Stimulated activated CD4-positive, alpha-beta T cell treated with anti-CD3 and anti-CD28 coated beads, TNF-alpha, amount 100 ng/mL, for 4 hours (primary cell): ENCODE measurements at places on chromosomes 12 and 14.

DNA sequence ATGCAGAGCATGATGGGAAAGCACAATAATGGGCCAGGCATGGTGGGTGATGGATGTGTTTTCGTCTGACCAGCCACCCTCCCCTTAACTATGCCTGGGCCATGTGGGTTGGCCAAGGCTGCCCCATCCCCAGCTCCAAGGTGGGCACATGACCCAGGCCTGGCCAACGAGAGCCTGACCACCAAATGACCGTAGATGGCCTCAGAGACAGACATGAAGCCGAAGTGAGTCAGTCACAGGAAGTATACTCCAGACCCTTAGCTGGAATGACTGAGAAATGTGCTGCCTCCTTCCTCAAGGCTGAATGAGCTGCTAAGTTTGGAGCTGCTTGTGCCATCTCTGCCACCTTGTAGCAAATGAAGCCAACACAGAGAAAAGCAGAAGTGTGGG lies 233.6 kb downstream of the BCL11B start:
- DNase-seq = no peak

DNA sequence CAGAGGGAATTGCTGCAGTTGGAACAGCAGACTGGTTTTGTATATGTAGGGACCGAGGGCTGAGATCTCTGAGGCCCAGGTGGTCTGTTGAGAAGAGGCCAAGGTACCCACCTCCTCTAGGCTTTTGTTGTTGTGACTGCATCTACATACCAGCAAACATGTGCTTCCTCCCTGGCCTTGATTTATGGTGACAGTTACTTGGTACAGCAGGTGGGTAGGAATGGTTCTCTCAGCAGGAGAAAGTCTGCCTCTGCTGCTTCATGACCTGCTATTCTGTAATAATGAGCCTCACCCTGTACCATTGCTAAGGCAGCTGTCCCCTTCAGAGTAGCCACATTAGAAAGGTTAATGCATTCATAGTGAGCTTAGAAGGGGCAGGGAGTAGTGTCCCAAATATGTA lies 196.7 kb upstream of the PELI2 start:
- no peak for DNase-seq

DNA sequence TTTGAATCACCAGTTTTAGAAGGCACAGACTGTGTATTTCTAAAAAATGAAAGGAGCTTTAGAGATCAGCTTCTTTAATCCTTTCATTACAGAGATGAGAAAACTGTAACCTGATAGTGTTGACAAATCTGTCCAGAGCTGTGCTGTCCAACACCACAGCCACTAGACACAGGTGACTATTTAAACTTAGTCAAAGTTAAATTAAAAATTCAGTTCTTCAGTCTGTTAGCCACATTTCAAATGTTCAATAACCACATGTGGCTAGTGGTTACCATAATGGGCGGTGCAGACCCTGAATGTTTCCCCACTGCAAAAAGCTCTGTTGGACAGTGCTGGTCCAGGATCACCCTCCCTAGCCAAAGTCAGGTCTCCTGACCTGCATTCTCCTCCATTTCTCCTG lies 21.6 kb downstream of the DAD1 start:
- no peak for DNase-seq

GRCh38 chr12:1517007-1517406 lies 77.4 kb downstream of the FBXL14 start:
- DNase-seq = no peak

DNA sequence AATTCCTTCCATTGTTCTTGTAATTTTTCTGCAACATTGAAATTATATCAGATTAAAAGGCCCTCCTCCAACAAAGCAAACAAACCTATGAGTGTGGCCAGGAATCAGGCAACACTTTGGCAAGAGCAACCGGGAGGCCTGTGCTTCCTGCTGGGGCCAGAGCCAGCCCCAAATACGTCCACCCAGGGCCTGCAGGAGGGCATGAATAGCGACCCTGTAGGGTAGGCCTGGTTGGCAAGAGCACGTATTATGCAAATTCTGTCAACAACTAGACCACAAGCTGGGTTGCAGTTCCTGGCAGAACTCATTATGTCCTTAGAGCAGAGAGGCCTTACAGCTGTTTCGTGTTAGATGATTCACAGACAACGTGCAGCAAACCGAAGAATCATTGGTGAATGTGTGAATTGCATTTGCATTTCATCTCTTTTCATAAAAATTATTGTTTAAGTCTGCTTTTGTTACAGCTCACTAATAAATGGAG lies 26.9 kb upstream of the LGALS3 start:
- no peak for DNase-seq

DNA sequence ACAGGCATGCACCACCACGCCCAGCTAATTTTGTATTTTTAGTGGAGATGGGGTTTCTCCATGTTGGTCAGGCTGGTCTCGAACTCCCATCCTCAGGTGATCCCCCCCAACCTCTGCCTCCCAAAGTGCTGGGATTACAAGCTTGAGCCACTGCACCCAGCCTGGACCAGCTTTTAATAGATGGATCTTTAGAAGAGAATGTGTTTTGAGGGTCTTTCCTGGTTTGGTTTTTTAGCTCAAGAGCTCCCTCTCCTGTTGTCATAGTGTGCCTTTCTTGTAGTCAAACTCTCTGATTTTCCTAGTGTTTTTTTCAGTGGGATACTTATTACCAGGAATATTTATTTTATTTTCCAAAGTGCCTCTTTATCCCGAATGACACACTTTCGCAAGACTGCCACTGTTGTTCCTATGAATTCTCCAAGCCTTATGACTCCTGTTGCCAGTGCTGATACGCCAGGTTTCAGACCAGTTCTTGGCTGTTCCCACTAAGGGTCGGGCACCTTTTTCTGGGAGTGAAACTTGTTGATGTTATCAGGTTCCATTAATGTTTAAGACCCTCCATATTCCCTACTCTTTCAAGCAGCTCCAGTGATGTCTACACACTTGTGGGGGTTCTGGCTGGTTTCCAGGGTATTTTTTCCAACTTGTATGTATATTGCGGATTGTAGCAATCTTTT lies 31.5 kb upstream of the LIMA1 start:
- no peak for DNase-seq

DNA sequence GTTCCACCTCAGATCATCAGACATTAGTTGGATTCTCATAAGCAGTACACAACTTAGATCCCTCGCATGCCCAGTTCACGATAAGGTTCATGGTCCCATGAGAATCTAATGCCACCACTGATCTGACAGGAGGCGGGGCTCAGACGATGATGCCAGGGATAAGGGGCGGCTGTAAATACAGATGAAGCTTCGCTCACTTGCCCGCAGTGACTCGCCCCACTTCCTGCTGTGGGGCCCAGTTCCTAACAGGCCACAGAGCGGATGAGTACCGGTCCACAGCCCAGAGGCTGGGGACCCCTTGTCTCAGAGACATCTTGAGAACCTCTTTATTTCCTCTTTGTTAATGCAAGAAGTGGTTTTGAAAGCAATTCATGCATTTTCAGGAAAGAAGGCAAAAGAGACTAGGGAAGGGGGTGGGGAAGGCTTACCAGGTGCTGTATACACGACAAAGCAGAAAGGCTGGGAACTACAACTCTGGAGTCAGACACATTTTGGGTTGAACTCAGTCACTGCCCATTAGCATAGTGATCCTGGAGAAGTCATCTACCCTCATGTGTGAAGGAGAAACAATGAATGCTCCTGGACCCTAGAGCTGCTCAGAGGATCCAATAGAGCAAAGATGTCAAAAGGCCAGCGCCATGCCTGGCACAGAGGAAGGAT lies 68.7 kb downstream of the EID3 start:
- DNase-seq = no peak

DNA sequence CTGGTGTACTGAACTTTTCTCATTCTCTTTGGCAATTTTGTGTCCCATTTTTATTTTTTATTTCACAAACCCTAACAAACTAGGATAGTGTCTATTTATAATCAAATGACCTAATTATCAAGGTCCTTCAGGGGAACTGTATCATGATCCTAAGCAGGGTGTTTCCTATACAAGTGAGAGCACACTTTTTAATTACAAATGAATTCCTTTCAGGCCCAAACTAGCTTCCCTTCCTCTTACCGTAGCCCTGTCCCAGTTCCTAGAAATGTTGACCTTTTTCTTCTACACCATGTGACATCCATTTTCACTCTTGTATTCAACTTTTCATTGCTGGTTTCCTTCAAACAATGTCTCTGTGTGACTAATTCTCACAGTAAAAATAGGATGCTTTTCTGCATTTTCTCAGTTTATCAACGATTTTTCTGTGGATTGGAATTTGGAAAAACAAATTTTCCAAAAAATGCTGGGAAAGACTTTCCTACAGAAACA lies 411.4 kb downstream of the CCDC91 start:
- no peak for DNase-seq

- DNase-seq = no peak
These were observed 138.8 kb downstream of the CALM1 start for GRCh38 chr14:90535556-90536090.

- no peak for DNase-seq
These were observed 65.7 kb downstream of the STAB2 start for GRCh38 chr12:103652808-103653207.

- DNase-seq = no peak
These were observed 35.8 kb downstream of the IL31 start for GRCh38 chr12:122138181-122138580.

DNA sequence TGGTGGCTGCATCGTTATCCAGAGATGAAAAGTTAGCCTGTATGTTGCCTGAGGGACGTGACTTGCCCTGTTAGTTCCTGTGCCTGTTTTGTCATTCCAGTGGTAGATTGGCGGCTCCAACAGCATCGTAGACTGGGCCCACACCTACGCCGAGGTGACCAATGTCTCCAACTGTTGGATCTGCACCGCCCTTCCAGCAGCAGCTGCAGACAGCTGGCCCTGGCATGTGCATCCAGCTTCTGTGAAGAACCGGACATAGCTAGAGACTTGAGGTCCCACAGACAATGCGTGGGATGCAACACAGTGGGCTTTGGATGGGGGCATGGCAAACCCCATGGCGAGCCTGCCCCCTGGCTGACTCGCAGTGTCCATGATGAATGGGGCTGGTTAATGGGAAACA lies 93.0 kb upstream of the TMPO start:
- DNase-seq = no peak

- DNase-seq = no peak
These were observed 73.3 kb downstream of the ANO2 start for GRCh38 chr12:5871741-5872140.
